Naive thymus-derived CD4-positive, alpha-beta T cell (primary cell): ENCODE measurements at places on chromosomes 1 and 21. TPM values are rescaled to one million over a fixed set of nuclear protein-coding genes. Genes with fewer than 3 reads are reported as not detected.

The DENND2C gene
- total RNA-seq = 1.0 TPM

The CEP350 gene
- 56.1 TPM for total RNA-seq

The PDC gene
- total RNA-seq = not detected

The USH2A gene
- not detected for total RNA-seq

The GADD45A gene
- total RNA-seq = 15.0 TPM

The SPRR3 gene
- not detected for total RNA-seq

The RAB4A gene
- 28.4 and 36.7 TPM in 2 replicates for total RNA-seq

The CPT2 gene
- 23.0 TPM for total RNA-seq

DNA sequence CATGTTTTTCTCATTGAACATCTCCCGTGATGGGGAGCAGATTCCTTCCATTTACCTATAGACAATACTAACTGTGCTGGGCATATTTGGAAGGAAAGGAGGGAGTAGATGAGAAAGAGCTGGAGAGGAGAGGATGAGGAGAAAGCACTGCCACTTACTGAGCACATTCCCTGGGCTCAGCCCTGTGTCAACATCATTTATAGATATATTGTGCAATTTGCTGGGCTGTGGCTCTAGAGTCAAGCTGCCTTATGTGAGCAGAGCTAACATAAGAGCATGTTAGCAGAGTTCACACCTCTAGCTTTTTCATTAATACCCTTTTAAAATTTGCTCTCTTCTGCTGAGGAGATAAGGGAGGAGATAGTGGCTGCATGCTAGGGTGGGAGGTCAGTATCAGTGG, 22.3 kb upstream of the CD53 start:
- no peak for DNase-seq

- no peak for DNase-seq
Observed at GRCh38 chr1:61370913-61371279, 288.5 kb downstream of the NFIA start.

GRCh38 chr1:228042508-228042907, 35.7 kb downstream of the WNT3A start:
- DNase-seq = no peak

- no peak for DNase-seq
Observed at GRCh38 chr1:119667173-119667572, 19.1 kb upstream of the ZNF697 start.

- DNase-seq = no peak
Observed at GRCh38 chr21:44399955-44400790, 46.8 kb downstream of the TRPM2 start.

DNA sequence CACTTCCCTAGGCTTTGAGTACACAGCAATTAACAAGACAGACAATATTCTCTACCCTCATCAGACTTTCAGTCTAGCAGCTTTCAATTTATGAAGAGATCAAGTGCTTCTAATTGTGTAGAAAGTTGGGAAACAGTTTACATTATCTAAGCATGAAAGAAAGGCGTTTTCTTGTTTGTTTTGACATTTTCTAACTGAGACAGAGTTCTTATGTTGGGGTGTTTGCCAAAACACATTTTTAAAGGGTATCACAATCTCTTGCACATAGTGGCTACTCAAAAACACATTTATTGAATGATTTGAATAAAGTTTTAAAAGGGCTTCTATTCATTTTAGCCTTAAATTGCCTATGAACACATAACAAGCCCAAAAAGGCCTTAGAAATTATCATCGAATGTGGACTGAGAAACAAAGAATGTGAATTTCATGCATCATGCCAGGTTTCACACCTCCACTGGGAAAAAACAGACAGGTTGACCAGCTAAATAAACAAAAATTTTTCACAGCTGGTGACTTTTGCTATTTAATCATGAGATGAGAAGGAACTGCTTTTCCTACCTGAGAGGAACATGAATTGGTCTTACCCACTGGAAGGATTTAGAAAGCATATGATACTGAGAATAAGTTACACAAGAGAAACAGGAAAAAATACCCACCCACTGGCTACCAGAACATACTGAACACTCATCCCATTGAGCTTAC, 394.5 kb upstream of the PKN2 start:
- no peak for DNase-seq

- no peak for DNase-seq
Observed at GRCh38 chr1:113999799-114000198, 20.5 kb downstream of the OLFML3 start.

GRCh38 chr1:183090391-183091006, 67.3 kb downstream of the LAMC1 start:
- no peak for DNase-seq

GRCh38 chr1:26409191-26409807, 1.3 kb upstream of the LIN28A start:
- DNase-seq = no peak

DNA sequence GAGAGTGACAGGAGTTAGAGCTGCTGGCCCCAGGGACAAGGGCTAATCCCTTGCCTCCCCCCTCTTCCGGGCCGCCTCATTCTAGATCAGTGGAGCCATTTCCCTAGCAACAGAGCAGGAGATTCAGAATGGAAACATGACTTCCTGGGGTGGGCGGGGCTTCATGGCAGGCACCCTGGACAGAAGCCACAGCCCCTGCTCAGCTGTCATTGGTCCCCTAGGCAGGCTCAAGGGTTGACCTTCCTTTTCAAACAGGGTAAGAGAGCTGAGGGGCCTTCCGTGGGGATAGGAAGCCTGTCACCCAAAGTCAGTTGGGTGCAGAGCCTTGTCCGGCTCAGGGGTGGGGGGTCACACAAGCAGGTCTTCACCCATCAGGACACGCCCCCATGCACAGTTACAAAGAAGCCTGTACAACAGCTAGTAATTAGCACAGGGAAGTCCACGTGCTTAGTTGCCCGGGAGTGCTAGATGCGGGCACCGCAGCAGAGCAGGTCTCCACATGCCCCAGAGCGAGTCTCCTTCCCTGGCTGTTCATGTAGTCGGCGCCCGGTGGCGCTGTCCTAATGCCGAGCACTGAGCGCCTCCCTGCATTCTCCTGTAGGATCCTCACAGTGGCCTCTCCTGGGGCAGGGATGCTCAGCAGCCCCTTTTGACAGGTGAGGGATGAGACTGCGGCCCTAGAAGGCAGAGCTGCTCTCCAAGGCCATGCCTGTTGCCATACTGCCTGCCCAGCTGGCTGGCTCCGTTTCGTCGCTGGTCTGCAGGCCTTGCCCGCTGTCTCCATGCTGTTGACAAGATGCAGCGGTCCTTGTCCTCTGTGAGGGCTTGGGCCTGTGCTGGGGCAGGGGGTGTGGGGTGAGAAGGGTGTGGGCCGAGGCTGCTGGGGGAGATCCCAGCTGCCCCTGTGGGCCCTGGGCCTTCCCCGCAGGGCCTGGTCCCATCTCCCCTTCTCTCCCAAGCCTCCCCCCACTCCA, 5.1 kb downstream of the TMEM201 start:
- no peak for DNase-seq

DNA sequence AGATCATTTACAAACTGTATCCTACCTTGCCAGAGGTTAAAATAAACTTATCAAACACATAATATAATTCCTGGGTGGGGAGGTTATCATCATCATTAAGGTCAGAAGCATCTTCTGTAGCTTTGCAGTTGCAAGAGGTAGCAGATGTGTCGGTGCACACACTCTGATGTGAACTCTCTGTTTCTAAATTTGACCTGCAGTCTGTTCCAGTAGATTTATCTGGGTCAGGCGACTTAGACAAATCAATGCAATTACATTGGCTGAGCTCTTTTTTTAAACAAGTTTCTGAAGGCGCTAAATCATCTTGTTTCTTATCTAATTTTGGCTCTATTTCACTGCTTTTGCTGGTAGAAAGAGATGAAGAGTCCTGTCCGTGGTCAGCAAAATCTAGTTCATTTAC, 70.4 kb downstream of the PRPF38A start:
- DNase-seq = no peak

DNA sequence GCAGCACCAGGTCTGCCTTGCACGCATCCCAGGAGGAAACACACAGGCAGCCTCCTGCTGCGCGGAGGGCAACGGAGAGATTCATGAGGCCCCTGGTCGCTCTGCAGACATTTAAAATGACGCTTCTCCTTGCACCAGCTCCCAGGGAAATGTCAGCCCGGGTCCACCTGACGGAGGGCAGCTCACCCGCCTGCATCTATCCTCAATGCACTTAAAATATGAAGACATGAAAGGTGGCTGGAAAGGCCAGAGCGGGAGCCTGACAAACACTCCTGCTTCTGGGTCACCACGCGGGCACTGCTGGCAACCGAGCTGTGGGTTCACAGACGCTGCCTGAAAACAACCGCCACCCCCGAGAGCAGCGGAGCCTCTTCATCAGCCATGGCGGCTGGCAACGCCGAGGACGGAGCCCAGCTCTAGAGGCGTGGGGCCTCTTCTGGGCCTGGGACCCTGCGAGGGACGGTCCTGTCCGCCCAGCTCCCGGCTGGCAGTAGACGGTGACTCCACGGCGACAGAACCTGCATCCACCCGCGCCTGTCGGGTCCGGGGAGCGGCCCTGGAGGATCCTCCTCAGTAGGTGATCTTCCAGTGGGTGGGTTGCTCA, 22.7 kb downstream of the POFUT2 start:
- no peak for DNase-seq

- DNase-seq = no peak
Observed at GRCh38 chr1:247540581-247540980, 4.3 kb upstream of the OR2C3 start.
